ENCODE measurements at places on chromosomes 11 and 22.
A peak's percentile ranks its signal among the peaks of the same experiment; 100 is the strongest.

DNA sequence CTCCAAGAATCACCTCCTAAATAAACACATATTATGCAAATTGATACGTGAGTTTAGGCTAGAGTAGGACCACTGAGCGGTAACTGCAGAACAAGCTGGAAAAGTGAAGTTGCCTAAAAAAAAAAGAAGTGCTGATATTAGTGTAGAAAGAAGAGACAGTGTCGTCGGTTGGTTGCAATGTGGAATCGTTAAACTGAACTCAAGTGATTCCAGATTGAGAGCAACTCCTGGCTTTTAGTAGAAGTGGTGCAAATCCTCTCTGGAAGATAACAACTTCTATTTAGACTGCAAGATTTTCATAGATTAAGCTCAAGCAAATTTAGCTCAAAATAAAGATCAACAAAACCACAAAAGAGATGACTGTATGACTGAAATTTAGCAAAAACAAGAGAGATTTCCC lies 97.0 kb upstream of the PGR start:
- ATAC-seq, result no peak

DNA sequence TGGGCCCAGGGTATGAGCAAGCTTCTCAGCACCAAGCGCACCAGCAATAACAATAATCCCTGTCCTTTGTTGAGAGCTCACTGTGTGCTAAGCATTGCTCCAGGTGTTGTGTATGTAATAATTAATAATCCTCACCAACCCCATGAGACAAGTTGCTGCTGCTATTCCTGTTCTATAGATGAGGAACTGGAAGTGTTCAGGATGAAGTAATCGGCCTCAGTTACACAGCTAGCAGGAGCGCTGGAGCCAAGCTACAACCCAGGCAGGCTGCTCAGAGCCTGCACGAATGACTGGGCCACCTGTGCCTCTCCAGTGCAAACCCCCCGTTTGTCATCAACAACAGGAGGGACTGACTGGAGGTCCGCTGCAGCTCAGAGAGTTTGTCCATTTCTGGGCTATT lies 35.2 kb upstream of the CECR2 start:
- no peak for ATAC-seq

DNA sequence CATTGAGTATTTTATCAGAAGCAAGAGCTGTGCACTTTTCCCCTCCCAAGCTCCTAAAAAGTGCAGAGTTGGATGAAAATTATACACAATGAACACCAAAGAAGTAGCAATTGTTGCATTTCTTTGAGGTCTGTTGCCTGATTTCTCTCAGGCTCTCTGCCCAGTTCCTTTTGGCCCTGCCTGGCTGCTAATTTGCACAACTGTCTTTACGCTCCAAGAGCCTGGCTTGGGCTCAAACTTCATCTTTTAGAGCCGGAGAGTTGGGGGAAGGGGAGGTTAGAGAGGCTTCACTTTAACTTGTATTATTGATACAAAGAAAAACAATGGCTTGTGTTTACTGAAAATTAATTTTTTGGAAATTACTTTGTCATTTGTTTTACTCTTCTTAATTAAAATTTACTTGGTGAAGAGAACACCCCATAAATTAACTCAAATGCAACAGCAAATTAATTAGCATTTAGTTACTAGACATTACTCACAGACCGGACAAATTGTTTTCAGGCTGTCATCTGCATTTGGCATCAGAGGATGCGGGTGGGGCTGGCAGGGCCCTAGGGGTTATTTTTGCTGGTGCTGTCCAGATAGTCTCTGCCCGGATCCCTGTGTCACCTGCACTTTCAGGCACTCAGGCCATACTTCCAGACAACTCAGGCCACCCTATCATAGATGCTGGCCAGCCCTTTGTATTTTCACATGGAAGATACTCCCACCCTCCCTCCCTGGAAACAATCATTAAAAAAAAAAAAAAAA lies 407.3 kb downstream of the NXPE2 start:
- ATAC-seq, result no peak

DNA sequence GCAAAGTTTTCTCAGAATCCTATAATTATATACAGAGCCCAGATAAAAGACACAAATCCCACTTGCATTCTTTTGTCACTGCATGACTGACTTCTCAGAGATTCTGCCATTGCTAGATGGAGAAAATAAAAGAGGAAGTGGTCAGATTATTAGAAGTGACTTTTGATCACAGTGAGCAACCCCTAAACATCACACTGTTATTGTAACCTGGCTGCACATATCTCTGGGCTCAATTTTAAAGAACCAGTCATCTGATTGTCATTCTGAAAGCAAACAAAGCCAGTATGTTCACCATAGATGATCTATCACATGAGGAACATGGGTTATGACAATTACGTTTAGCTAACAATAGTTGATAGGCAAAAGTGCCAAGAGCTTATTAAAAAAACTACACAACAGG lies 47.8 kb downstream of the COPB1 start:
- peak; percentile 41 for ATAC-seq

DNA sequence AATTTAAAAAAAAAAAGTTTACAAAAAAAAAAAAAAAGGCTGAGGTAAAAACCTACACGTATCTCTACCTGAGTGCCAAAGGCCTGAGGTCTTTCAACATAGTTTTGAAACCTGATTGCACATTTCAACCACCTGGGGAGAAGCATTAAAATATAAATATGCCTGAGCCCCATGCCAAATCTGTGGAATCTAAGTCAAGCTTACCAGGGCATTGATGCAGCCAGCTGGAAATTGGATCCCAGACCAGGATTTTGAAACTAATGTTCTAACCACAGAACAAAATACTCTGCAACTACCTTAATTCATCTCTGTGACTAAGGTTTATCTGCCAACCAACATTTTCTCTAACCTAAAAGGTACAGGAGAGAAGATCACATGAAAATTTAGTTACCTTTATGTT lies 38.8 kb upstream of the CHRNA10 start:
- no peak for ATAC-seq

- ATAC-seq, result no peak
Observed at GRCh38 chr11:1008001-1008802, 28.3 kb downstream of the MUC6 start.

All from activated CD4-positive, CD25-positive, alpha-beta regulatory T cell treated with anti-CD3 and anti-CD28 coated beads, Interleukin-2, amount 50 U/mL, for 24 hours (primary cell).